GM13976 (cell line): ENCODE measurements at places on chromosomes 3 and 15.

DNA sequence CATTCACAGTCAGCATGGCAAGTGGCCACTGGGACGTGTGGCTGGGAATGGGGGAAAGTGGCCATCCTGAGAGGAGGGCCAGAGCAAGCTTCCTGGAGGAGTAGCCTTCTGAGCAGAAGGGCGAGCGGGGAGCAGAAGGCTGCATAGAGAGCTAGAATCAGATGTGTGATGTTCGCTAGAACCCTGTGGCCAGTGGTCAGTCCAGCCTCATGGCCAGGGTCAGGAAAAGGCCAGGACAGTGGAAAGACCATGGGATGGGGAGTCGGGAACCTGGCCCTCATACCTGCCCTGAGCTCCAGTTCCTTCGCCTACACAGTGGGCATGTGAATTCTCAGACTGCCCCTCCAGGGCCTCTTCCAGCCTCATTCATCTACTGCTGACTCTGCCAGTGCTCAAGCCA lies 102.4 kb downstream of the DNAJB8 start:
- no peak for DNase-seq

- DNase-seq = no peak
Observed at GRCh38 chr15:68566377-68566954, 12.3 kb upstream of the CORO2B start.

DNA sequence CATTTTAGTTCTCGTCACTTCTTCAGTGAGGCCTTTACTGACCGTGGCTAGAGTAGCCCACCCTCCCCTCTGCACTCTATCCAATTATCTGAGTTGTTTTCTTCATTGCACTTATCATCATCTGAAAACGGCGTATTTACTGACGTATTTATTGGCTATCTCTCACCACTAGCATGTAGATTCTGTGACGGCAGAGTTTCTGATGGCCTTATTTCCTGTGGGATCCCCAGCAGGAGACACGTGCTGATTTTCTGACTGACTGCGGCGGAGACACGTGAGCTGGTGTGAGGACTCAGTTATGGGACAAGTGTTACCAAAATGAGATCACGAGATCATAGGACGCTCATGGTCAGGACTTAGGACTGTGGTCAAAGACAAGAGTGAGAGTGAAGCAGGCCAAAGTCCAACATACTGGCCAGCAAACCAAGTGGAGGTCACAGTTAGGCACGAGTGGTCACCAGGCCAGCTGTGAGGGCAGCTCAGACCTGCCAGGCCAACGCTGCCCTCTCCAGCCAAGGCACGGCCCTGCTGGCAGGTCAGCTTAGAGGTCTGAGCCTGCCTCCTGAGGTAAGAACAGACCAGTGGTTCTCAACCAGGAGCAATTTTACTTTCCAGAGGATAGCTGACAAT lies 50.6 kb upstream of the BNIP2 start:
- DNase-seq = no peak

GRCh38 chr3:15361494-15362214 lies 29.3 kb upstream of the SH3BP5 start:
- peak; percentile 80 for DNase-seq

DNA sequence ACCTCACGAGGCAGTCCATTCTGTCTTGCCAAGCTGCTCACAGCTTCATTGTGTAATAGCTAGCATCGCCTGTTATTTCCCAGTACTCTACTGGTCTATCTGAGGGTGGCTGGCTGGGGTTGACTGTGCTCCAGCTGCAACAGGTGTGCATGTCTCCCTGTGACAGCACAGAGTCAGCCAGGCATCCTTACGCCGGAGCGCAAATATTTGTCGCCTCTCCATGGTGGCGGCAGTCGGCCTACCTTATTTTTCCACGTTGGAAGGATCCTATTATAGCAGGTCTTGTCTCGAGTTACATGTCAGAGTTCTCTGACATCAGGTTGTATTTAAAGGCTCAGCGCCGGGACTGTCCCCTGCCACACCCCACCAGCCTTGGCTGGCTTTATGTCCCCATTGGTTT lies 307.1 kb downstream of the TLE3 start:
- no peak for DNase-seq

GRCh38 chr3:55604402-55604801 lies 117.3 kb upstream of the WNT5A start:
- DNase-seq = no peak

DNA sequence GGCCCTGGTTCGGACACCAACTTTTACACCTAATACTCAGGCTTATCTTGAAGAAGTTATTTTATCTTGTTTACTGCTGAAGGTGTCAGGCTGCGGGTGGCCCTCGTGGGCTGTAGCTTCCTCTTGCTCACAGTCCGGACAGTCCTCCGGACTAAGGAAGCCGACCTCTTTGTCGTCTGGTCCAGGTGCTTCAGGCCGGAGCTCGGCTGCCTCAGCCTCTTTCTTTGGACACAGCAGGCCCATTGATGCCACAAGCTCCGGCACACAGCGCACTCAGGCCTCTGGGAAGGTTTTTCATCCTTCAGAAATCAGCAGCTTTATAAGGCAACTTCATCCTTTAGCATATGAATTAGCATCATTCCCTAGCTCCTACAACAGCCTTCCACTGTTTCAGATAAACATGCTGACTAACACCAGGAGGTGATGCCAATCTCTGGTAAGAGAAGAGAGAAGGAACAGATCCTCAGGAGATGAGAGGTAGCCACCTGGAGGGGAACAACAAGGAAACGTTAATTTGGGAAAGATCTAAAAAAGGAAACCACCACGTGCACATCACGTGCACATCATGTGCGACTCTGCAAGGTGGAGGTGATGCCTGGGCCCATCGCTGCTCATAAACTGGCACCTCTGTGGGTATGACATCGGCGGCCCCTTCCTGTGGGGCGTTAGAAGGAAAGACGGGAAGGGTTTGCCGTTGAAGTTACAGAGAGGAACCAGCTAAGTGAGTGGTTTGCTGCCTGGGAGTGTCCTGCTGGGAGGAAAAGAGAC lies 4.4 kb upstream of the CHAC1 start:
- no peak for DNase-seq

DNA sequence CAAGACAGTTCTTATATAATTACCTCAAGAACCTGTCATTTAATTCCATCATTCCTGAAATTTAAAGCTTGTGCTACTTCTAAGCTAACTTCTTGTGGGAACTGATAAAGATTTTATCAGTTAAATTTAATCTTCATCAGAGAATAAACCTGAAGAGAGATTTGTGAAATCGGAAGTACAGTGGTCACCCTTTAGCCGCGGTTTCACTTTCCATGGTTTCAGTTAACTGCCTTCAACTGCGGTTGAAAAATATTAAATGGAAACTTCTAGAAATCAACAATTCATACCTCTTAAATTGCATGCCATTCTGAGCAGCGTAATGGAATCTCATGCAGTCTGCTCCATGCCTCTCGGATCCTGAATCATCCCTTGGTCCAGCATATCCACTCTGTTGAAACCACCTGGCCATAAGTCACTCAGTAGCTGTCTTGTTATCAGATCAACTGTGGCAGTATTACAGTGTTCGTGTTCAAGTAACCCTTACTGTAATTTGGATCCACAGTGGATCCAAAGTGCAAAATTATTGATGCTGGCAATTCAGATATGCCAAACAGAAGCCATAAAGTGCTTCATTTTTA lies 626.1 kb downstream of the CADM2 start:
- no peak for DNase-seq

DNA sequence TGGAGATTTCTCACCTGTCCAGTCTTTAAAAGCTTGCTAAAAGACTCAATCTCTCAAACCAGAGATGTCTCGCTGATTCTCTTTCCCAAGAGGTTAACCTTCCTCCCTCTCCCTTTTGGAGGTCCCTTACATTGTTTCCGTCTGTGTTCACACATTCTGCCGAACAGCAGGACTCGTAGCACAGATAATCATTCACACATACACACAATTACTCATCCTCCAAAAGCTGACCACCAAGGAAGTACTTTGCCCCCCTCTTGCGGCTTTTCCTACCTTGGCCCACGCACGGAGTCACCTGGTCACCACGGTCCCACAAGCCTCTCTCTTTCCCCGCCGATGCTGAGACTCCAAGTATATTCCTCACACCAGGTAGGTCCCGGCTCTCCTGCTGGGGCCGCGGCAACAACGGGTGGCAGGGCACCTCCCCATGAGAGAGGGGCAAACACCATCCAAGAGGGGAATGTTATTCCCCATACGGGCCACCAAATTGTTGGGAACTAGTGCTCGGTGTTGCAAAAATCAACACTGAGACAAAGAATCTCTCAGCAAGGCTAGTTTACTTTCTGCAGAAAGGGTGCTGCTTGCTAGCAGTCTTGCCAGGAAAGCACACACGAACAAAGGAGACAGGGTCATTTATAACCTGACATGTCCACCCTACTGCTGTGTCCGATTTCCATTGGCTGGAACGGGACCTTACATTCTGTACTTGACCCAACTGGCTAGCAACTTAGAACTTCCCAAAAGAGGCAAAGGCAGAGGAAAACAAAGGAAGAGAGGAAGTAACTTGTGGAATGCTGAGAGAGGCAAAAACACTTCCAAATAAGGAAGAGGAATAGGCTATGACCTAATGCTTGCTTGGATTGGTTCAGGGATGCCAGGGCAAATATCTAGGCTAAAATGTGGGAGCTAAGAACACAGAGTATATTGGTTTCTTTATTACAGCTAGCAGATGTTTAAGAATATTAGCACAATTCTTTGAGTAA lies 102.1 kb upstream of the NECTIN3 start:
- no peak for DNase-seq

GRCh38 chr3:81579744-81580143 lies 181.7 kb downstream of the GBE1 start:
- DNase-seq = no peak

DNA sequence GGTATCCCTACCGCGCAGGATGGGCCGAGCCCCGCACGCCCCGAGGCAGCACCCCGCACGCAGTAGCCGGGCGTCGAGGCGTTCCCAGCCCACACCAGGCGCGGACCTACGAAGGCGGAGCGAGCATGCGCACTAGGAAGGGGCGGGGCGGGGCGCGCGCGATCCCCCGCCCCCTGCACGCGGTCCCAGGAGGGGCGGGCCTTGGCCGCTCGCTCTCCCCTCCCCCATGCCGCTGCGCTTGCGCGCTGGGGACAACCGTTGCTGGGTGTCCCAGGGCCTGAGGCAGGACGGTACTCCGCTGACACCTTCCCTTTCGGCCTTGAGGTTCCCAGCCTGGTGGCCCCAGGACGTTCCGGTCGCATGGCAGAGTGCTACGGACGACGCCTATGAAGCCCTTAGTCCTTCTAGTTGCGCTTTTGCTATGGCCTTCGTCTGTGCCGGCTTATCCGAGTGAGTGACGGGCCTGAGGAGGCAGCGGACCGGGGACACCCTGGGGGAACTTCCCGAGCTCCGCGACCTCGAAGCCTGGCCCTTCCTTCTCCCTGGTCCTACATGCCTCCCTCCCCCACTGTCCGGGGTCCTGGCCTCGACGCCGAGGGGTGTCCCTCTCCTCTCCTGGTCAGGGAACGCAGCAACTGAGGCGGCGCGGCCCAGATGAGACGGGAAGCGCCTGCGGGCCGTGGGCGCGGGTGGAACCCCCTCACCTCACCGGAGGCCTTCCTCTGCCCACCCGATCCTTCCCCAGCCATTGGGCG lies at the start of gene SPESP1:
Gene SPESP1, plus strand, starts transcription at position 258 of the 755 bp plus-strand sequence. Its CDS starts 129 bp downstream, at position 387.
- DNase-seq = no peak

DNA sequence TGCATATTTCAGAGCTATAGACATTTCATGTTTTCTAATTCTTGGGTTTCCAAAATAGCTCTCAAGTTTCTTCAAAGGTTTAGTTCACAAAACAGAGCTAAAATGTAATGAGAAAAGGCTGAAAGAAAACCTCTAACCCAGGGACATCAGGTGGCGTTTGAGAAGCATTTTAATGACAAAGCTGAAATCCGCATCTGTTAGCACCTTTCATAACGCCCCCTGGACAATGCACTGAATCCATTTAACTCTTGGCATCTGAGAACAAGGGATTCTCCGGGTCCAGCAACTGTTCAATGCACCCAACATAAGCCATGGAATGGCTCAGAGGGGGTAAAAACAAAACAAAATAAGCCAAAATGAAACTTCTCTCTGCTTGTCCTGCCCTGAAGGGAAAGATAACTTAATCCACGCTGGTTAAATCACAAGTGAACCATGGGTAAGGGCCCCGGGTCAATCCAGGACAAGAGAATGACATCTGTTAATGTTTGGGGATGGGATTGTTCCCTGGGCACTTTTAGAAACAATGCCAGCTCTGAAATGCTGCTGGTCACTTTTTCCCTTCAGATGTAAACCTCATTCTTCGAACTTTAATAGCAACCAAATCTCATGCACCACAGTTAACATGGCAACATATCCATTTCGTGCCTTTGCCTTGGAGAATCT lies 466.2 kb upstream of the ADAMTS9 start:
- DNase-seq = no peak

GRCh38 chr3:31530960-31531335 lies 1.8 kb upstream of the STT3B start:
- DNase-seq = no peak
